ENCODE measurements at places on chromosomes 3 and 15.
A peak's percentile ranks its signal among the peaks of the same experiment; 100 is the strongest.

GRCh38 chr15:41347236-41347635 lies 14.6 kb downstream of the NUSAP1 start:
- no peak for DNase-seq

DNA sequence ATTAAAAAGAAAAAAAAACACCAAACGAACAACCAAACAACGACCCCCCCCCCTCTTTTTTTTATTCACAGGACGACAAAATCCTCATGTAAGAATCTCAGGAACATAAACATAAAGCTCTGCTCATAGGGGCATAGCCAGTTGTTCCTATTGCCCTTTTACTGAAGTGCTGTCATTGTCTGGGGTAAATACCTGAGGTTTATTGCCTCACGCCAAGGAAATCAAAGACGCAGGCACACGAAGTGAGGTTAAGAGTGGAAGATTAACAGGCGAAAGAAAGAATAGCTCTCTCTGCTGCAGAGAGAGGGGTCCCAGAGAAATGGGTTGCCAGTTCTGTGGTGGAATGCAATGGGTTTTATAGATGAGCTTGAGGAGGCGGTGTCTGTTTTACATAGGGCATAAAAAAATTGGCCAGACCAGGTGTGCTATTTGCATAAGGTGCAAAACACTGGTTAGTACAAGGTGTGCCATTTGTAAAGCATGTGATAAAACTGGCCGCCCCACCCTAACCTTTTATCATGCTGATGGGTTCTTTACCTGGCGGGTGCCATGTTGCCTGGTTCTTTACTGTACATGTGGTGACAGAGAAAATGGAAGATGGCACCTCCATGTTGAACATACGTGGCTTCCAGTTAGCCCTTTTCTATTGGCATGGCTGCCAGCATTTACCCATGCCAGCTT lies 257.6 kb upstream of the ZPLD1 start:
- DNase-seq = no peak

DNA sequence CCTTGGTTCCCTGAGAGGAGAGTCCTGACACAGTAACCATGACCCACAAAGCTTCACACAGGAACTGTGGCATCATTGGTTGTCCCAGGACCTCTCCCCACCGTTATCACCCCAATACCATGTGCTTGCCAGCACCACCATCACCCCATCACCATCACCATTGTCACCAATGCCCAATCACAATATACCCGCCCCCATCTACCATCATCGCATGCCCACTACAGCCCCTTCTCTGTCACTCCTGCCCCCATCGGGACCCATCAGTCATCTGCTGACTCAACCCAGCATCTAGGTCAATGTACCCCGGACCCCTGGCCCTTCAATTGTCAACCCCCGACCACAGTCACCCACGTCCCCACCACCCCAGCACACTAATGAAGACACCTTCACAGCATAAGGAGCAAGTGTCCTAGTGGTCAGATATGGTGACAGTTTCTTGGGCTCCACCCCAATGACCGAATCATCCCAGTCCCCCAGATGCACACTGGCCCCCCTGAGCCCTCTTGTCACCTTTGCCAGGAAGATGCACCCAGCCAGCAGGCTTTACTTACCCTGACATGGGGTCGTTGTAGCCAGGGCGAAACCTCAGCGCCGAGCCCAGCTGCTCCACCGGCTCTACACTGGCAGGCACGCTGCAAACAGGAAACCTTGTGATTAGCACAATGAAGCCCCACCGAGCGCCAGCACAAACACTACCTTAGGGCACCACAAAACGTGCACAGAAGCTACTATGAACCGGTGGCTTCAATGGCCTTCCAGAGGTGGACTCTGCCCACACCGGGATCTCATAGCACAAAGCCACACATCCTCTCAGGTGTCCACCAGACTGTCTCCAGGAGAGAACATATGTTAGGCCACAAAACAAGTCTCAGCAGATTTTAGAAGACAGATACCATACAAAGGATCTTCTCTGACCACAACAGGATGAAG lies 25.1 kb downstream of the SHISA5 start:
- DNase-seq = no peak

GRCh38 chr3:155292133-155292532 lies 1.4 kb downstream of the STRIT1 start:
- peak; percentile 75 for DNase-seq
